Activated T-cell treated with anti-CD3 and anti-CD28 coated beads for 24 hours (primary cell): ENCODE measurements at places on chromosomes 4 and X.

DNA sequence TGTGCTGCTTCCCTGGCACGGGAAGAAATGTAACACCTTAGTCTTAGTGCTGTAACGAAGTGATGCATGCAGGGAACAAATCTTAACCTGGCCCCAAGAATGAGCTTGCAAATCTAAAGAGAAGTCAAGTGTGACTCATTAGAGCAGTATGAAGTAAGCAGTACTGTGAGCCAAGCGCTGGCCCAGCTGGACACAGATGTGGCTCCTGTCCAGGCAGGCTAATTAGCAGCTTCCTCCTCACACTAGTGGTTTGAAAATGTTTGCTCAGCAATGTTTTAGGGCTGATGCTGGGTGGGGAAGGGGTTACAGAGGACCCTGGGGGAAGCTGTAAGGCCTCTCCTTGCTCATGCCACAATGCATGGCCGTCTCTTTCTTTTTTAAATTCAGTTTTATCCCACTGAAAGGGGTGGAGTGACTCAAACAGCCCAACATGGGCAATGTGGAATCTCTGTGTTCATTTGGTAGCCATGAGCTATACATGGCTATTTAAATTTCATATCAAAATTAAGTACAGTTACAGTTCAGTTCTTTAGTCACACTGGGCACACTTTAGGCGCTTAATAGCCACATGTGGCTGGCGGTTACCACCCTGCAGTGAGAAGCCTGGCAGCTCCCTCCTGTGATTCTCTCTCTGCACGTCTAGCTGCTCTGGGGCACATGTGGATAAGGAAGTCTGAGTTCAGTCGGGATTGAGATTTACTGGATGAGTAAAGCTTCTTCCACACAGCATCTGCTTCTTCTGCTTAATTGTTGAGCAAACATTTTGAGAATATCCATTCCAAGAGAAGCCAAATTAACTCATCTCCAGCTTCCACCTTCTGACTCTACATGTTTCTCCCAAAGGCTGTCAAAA lies 48.8 kb downstream of the MAP7D2 start:
- no peak for DNase-seq

DNA sequence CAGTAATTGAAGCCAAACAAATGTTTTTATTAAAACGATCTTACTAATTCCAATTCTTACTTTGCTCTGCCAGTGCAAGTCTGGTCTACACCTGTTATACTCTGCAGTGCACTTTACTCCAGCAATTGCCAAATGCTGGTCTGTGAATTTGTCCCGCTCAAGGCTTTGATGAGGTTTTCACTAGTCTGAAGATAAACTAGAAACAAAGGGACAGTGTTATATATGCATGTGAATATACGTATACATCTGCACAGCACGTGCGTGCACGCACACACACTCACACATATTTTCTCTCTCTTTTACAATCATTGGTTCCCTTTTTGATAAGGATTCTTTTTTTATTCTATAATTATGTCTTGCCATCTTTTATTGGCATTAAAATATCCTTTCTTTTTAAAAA lies 88.5 kb upstream of the LCORL start:
- no peak for DNase-seq

- no peak for DNase-seq
Measured at GRCh38 chr4:26524011-26524410, 33.7 kb upstream of the CCKAR start.

DNA sequence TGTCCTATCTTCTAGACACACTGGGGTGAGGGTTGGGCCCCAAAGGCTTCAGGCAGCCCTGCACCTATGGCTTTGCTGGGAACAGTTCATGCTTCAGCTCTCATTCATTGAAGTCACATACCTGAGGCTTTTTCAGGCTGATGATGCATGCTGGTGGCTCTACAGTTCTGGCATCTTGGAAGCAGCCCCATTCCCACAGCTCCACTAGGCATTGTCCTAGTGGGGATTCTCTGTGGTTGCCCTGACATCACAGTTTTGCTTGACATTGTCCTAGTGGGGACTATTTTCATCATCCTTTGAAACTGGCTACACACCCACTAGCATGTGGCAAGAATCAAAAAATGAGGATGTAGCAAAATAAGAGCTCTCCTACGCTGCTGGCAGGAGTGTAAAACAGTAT lies 37.7 kb upstream of the C4orf17 start:
- no peak for DNase-seq
